ENCODE measurements at places on chromosomes 3 and 15.

GRCh38 chr3:33124638-33125037, 10.8 kb downstream of the CRTAP start:
- no peak for DNase-seq

GRCh38 chr3:12507591-12508281, 23.5 kb downstream of the TSEN2 start:
- no peak for DNase-seq

DNA sequence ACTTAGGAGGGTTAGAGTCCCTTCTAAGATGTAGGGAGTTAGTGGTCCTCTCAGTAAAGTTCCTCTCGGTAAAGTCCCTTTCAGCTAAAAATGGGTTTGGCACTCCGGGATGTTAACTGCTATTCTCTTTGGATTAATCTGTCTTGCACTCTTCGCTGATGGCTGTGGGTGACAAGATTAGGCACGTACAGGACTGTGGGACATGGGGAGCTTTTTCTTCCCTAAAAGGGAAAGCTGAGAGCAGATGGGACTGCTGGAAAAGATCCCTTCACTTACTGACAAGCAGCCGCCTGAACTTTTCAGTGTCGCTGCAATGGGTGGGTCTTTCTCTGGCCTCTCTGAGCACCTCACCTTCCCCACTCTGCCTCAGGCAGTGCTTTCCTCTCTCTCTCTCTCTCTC, 16.4 kb upstream of the HHATL start:
- DNase-seq: no peak

- peak; percentile 40 for DNase-seq
These were observed at the start of gene USP13 for GRCh38 chr3:179652447-179653095. TSS of gene USP13 (plus strand) at chr3:179653040. CDS start at chr3:179653226, 186 bp downstream.

GRCh38 chr3:127800508-127800907, 21.8 kb downstream of the MGLL start:
- DNase-seq: no peak

GRCh38 chr15:84108728-84109127, 126.8 kb upstream of the GOLGA6L4 start:
- no peak for DNase-seq

All from T follicular helper cell (primary cell).